CD4-positive, alpha-beta T cell treated with Interleukin-15 for 4 hours (primary cell): ENCODE measurements at places on chromosomes 4 and X.
A peak's percentile ranks its signal among the peaks of the same experiment; 100 is the strongest.

DNA sequence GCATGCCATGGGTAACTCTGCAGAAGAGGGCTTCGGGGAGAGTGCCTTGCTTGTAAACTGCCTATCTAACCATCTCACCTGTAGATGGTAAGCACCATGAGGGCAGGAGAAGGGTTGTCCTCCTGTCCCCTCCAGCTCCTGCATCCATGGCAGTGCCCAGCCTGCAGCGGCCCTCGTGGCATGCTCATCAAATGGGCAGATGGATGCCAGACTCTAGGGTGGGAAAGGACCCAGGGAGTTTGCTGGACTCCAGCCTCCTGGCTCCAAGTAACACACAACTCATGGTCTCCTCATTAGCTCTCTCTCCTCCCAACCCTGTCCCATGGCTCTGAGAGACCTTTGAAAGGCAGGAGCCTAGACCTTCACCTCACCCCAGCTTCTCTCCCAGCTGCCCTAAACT, 29.7 kb upstream of the CRMP1 start:
- no peak for DNase-seq

DNA sequence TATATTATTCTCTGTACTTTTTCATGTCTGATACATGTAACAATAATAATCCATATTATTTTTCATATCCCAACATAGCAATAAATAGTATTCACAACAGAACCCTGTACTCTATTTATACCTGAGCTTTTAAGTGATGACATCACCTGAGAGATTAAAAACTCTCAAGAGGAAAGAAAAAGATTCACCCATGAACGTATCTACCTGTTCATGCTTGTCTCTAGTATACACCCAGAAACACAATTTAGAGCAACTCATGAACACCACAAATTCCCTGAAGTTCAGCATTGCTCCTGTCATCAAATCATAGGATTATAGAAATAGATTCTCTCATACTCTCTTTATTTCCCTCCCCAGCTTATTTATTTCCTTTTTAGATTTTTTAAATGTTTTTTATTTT, 185.9 kb downstream of the GABRB1 start:
- DNase-seq: no peak

DNA sequence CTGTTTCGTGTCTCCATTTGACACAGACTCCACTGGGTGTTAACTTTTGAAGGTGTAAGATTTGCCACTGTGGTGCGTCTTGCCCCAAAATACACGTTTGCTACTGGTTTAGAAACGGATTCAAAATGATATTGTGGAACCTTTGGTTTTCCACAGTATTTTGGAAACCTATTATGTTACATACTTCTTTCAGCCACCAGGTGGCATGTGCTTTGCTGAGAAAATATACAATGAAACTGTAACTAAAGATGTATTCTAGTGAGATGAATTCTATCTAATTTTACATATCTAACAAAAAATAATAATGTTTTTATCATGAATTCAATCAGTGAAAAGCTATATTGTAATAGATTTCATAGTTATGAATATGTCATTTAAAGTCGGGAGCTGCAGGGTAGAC, 28.4 kb upstream of the SLITRK4 start:
- DNase-seq: no peak

- no peak for DNase-seq
Measured at GRCh38 chrX:78327370-78328086, at the start of gene CYSLTR1. TSS of gene CYSLTR1 (minus strand) at chrX:78327611. CDS start at chrX:78273746, 53,865 bp downstream.

DNA sequence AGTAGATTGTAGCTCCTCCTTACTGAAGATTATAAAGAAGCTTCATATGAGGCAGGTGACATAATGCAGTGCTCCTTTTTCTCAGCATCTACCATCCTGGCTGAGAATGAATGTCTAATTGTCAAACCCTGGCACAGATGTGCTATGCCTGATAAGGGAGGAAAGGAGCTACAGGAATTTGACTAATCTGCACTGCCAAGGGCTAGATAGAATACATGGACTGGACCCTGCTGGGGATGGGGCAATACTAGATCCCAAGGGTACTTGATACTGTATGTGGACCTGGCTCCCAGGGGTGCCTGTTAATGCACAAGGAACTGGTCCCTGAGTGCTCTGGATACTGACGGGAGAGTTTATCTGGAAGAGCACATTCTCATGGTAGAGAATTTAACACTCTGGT, 362.2 kb upstream of the EMCN start:
- DNase-seq: no peak

GRCh38 chrX:135497736-135498135, 22.7 kb upstream of the INTS6L start:
- DNase-seq: no peak

- DNase-seq: no peak
Measured at GRCh38 chr4:77204621-77205020, 47.6 kb downstream of the CCNG2 start.

GRCh38 chr4:173490817-173491528, 39.1 kb downstream of the HAND2 start:
- no peak for DNase-seq

DNA sequence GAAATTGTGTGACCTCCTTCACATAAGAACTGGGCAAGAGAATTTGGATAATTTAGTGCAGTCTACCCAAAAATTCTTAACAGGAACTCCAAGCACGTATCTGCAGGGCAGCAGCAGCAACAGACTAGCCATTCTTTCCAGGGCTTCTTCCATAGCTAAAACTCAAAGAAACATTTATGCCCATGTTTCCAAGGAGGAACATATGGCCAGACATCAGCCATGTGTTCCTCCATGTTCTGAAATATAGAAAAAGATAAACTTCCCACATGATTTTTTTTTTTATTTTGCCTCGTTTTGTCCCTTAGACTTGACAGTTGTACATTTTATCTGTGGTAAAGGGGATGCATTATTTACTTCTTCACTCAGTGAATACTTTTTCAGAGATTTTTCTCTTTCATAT, 27.6 kb upstream of the CYBB start:
- DNase-seq: no peak

- DNase-seq: no peak
Measured at GRCh38 chr4:108291137-108291536, 122.4 kb upstream of the LEF1 start.

DNA sequence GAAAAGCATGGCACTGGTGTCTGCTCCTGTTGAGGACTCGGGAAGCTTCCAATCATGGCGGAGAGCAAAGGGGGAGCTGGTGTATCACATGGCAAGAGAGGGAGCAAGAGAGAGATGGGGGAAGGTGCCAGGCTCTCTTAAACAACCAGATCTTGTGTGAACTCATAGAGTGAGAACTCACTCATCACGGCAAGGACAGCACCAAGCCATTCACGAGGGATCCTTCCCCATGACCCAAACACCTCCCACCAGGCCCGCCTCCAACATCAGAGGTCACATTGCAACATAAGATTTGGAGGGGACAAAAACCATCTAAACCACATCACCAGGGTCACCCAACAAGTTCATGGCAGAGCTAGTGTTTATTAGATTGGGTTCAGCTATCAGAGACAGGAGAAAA, 218.7 kb upstream of the BCOR start:
- DNase-seq: no peak

GRCh38 chrX:119690921-119691716, 1.8 kb downstream of the SEPTIN6 start:
- DNase-seq: peak; percentile 78

GRCh38 chr4:128770807-128771206, 38.7 kb upstream of the JADE1 start:
- no peak for DNase-seq

GRCh38 chrX:41946235-41946634, 22.9 kb upstream of the CASK start:
- DNase-seq: no peak

DNA sequence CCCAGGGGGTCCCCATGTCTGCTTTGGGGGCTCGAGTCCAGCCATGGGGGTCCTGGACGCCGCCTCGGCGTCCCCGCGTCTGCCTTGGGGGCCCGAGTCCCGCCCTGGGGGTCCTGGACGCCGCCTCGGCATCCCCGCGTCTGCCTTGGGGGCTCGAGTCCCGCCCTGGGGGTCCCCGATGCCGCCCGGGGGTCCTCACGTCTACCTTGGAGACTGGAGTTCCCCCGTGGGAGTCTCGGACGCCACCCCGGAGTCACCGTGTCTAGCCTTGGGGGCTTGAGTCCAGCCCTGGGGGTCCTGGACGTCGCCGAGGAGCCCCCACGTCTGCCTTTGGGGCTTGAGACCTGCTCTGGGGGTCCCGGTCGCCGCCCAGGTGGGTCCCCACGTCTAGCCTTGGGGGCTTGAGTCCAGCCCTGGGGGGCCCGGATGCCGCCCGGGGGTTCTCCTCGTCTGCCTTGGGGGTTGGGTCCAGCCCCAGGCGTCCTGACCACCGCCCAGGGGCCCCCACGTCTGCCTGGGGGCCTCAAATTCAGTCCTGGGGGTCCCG, 1.1 kb upstream of the GTPBP6 start:
- DNase-seq: no peak
